ENCODE measurements at places on chromosomes 3 and 15.

GRCh38 chr3:57559526-57559925 lies 3.5 kb downstream of the PDE12 start:
- DNase-seq: no peak

DNA sequence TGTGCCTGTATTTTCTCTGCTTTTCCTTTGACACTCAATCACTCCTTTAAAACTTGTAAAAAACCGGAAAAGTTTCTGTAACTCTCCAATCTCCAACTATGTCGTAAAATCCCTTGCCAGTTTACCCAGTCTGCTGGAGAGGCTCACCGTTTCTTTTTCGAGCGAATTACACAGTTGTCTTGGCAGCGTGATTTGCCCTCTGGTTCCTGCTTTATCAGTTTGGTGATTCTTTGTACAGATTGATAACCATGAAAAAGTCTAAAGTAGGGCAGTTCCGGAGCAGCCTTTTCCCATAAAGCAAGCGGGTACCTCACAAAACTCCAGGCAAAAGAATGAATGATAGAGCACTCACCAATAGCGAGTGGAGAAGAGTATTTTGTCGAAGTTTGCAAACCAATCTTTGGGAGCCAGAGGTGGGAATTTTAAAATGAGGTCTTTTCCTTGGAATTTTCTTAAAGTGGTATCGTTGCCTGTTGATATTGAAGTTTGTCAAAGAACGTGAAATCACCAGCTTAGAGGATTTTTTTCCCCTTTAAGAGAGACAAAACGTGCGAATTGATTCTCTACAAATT lies at the start of gene TTC23:
Gene TTC23, minus strand, starts transcription at position 312 of the 572 bp plus-strand sequence. CDS start 20,869 bp downstream, outside the sequence.
- DNase-seq: peak; percentile 22

DNA sequence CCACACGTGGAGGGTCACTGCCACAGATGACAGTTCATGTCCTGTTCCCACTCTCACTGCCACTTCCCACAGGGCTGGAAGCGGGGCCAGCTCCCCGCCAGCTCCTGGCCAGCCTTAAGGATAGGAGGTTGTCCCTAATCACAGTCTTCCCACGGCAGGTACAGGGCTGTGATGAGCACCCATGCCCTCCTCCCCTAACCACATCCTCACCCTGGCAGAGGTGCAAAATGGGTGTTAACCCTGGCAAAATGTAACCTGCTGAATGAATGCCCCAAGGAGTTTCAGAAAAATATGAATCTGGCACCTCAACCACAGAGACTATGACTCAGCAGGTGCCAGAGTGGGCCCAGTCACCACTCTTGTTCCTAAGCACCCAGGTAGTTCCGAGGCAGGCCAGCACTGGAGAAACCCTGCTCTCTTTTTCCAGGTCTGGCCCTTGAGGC lies 185.1 kb upstream of the TPM1 start:
- no peak for DNase-seq

DNA sequence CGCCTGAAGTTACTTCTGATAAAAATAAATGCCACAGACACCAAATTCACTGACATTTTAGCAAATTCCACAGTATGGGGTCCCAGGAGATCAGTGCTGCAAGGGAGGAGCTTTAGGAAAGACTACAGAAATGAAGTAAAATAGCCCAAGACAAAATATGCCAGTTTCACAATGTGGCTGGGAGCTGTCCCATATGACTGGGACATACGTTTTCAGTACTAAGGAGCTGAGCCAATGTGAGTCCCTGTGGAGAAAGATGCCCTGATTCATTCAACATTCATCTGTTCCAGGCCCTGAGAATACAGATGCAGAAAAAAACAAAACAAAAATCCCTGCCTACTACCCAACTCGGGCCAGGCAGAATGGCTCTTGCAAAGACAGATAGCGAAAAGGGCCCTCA lies 63.4 kb upstream of the FAM174B start:
- no peak for DNase-seq

GRCh38 chr3:169822983-169823382 lies 10.3 kb upstream of the LRRC34 start:
- DNase-seq: no peak

- DNase-seq: no peak
These were observed 11.3 kb downstream of the NR2F2 start for GRCh38 chr15:96341513-96342405.

DNA sequence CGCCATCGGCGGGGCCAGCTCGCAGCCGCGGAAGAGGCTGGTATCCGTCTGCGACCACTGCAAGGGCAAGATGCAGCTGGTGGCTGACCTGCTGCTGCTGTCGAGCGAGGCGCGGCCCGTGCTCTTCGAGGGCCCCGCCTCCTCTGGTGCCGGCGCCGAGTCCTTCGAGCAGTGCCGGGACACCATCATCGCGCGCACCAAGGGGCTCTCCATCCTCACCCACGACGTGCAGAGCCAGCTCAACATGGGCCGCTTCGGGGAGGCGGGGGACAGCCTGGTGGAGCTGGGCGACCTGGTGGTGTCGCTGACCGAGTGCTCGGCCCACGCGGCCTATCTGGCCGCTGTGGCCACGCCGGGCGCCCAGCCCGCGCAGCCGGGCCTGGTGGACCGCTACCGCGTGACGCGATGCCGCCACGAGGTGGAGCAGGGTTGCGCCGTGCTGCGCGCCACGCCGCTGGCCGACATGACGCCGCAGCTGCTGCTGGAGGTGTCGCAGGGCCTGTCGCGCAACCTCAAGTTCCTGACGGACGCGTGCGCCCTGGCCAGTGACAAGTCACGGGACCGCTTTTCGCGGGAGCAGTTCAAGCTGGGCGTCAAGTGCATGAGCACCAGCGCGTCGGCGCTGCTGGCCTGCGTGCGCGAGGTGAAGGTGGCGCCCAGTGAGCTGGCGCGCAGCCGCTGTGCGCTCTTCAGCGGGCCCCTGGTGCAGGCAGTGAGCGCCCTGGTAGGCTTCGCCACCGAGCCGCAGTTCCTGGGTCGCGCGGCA lies 1.8 kb downstream of the TLNRD1 start:
- DNase-seq: no peak

DNA sequence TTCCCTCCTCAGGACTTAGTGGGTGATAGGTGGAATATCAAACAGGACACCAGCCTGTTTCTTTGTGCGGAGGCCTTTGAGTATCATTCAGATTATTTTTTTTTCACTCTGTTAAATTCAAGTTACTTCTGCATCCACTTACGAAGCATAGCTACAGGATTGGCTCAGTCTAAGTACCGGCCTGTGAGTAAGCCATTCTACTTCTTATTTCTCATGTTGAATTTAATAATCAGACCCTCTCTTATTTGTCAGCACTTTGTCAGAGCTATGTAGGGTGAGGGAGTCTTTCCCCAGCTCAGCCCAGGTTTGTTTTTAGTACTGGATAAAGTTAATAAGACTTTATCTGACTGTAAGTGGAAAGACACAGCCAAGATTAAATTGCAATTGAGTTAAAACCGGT lies 54.7 kb downstream of the ITPR1 start:
- no peak for DNase-seq

- peak; percentile 85 for DNase-seq
These were observed 103.9 kb downstream of the TMEM266 start for GRCh38 chr15:76163457-76164295.

- DNase-seq: no peak
These were observed 9.7 kb downstream of the STOML1 start for GRCh38 chr15:73982222-73982962.

DNA sequence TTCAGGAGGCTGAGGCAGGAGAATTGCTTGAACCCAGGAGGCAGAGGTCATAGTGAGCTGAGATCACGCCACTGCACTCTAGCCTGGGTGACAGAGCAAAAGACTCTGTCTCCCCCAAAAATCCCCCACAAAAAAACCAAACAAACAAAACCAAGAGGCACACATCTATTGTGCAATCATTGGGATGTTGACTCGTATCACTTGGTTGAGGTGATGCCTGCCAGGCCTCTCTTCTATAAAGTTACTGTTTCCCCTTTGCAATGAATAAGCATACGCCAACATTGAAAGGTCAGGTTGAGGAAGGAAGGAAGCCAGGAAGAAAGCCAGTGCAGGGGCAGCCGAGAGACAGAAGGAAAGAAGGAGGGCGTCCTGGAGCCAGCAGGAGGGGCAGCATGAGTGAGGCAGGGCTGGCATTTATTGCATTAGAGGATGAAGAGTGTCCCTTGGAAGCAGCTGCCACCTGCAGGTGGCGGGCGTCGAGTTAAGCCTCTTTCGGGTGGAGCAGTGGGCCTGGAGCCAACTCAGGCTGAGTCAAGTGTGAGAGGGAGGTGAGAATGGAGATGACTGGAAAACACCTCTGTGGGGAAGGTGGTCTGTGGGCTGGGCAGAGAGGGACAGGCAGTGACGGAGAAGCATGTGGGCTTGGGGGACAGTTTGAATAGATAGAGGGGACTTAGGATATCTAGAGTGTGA lies 8.3 kb upstream of the CSPG4 start:
- peak; percentile 9 for DNase-seq

- DNase-seq: no peak
These were observed 125.1 kb downstream of the SHQ1 start for GRCh38 chr3:72722930-72723726.

GRCh38 chr15:49415638-49416037 lies 7.4 kb upstream of the FGF7 start:
- DNase-seq: no peak

DNA sequence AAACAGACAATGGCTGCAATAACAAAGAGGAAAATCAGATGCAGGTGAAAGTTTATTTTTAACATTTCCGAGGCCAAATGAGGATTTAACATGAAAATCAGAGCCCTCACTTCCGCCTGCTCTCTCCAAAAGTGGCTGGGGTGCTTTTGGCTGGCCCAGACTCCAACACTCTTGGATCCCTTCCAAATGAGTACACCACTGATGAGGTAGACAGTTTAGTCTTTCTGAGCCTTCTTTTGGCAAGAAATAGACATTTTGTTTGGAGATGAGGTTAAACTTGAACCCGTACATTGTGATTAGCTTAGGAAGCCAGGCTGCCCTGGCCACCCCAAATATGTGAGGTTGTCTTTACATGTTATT lies 51.0 kb upstream of the TRA2B start:
- DNase-seq: no peak

GRCh38 chr15:74723754-74724334 lies 1.5 kb downstream of the CYP1A1 start:
- DNase-seq: no peak

- no peak for DNase-seq
These were observed 6.1 kb upstream of the THSD4 start for GRCh38 chr15:71109130-71109529.

- no peak for DNase-seq
These were observed 136.5 kb downstream of the SERPINI1 start for GRCh38 chr3:167872032-167872431.

DNA sequence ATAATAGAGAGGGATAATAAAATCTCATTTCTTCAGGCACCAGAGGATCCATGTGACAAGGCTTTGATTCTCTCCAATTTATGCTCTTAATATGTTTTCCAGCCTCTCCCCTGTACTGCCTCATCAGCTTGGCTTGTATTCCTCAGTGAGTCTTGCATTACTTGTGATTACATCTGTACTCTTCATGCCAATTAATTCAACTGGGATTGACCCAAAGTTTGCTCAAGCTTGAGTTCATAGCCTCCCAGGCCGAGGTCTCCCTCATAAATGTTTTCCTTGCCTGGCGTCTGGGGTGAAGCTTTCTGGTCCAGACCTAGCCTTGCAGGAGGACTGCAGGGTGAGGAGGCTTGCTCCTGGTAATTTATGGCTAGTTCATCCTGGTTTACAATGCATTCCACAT lies 146.9 kb downstream of the CHST2 start:
- no peak for DNase-seq

GRCh38 chr3:112376992-112377391 lies 44.0 kb downstream of the CD200 start:
- DNase-seq: peak; percentile 61

- DNase-seq: no peak
These were observed 600 bp downstream of the FBXO45 start for GRCh38 chr3:196569003-196569516.

DNA sequence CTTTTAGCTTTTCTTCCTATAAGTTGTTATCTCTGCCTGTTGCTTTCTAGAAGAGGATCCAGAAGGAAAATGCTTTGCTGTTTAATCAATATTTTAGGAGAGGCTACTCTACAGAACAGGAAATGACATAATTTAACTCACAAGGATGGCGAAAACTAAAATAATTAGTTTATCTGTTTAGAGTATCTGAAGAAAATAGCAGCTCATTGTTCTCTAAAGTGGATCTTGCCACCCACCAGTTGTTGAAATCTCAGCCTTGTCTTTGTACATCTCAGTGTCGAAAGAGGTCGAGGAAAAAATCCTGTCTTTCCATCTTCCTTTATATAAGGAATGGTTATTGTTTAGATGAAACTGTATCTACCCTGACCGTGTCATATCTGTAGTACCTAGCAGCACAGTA lies 126.6 kb downstream of the ZNF609 start:
- DNase-seq: peak; percentile 63

- no peak for DNase-seq
These were observed 630.1 kb upstream of the KCNMB2 start for GRCh38 chr3:177906126-177906511.

DNA sequence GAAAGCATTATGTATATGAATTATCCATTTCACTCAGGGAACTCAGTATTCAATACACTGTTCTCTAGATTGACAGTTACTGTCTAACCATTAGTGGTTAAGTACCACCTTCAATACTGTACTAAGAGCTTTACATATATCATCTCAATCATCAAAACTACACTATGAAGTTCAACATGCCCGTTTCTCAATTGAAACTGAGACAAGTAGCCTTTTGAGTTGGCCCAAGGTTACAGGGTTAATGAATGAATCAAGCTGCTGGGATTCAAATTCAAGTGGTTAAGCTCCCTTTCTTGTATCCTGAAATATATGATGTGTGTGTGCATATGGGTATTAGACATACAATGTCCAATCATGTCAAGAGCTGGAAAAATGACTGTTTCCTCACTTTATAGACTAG lies 5.8 kb downstream of the TASOR start:
- DNase-seq: no peak

DNA sequence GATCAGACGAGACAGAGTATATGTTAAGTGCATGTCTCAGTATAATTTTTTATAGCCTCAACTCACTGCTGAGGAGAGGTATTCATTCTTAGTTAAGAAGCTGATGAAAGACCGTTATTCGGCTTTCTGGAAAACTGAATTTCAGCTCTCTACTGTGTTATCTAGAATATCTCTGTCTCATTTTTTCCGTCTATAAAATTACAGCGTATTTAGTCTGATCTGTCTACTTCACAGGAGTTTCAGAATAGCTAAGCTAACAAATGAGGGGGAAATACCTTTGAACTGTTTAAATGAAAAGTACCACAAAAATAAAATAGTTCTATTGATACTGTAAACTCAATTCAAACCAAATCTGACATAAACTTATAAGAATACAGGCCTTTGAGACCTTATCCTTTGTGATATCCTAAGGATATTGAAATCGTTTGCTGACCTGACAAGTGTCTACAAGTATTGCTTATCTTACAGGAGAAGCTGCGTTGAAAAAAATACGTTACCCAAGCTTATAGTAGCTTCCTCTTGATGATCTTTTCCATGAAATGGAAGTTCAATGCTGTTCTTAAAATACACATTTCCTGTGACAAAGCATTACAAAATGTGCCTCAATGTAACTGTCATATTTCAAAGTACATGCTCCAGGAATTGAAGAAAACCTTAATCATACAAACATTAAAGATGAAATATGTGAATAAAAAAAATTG lies 104.6 kb downstream of the IL1RAP start:
- peak; percentile 89 for DNase-seq

- DNase-seq: peak; percentile 25
These were observed 11.4 kb downstream of the ZFAND6 start for GRCh38 chr15:80070840-80071239.

All from inflammatory macrophage (primary cell).